Glomerular endothelial cell (primary cell): ENCODE measurements at places on chromosomes 16 and 17.

- DNase-seq = no peak
Measured at GRCh38 chr17:32936186-32936893, 8.4 kb downstream of the TMEM98 start.

DNA sequence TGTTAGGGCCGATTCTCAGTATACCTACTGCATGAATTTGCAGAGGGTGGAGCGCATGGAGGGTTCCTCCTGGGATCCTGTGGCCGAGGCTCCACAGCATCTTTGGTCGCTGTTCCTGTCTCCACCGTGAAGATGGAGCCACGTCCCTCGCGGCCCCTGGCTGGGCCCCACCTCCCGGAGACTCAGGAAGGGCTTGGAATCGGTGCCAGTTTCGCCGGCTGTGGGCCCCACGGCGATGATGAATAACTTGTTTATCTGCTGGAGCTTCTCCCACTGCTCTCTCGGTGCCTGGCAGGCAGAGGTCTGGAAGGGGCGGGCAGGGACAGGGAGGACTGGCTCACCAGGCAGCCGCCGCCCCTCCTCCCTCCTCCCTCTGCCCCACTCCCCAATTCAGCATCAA lies 8.1 kb downstream of the SLC5A11 start:
- no peak for DNase-seq

- DNase-seq = no peak
Measured at GRCh38 chr17:74008196-74008595, 195.3 kb upstream of the RPL38 start.

DNA sequence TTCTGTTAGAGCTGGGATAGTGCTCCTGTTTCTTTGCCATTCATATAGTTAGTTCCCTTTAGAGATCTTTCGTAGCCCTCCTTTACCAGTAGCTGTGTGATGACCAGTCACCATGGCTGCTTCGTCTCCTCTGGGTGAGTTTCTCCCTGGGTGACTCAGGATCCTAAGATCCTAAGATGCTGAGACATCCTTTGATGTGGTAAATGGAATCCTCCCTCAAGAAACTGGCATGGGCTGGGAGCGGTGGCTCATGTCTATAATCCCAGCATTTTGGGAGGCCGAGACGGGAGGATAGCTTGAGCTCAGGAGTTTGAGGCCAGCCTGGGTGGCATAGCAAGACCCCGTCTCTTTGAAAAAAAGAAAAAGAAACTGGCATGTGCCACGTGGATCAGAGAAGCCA lies 5.9 kb downstream of the PHAF1 start:
- DNase-seq = no peak
